ENCODE measurements at places on chromosomes 7 and 10.

DNA sequence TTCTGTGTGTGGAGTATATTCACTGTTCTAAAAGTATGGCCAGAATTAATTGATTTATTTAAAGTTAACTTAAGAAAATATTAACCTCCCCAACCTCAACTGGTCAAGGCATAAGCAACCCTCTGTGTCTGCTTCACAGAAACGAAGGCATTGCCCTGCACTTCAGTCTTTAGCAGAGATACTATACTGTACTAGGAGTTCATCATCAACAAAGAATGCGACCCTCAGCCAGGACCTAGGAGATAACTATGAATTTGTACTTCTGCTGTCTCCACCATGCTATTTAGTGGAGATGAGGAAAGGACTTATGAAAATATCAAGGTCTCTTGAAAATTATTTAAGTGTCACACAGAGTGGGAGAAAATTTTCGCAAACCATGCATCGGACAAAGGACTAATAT, 35.7 kb upstream of the SEMA3D start:
- DNase-seq = peak; percentile 43

GRCh38 chr7:30739691-30740090, 12.2 kb upstream of the INMT start:
- DNase-seq = no peak

DNA sequence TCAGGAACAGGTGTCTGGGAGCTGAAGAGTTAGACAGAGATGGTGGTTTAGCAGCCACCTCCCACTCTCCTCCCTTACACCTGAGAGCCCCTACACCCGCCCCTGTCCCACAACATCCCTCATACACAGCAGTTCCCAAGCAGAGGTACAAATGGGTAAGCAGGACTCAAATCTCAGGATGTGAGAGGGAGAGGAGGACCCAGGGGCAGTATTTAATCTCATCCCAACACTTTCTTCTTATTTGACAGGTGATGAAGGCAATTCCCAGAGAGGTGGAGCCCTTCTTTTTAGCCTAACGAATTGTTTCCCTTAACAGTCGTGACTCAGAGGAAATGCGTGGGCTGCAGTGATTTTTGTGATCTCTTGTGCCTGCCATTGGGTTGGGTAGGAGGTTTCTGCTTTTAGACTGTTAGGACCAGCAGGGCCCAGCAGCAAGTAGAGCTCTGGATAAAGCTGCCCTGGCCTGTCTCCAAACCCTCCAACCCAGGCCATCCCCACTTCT, 191.3 kb downstream of the HECW1 start:
- peak; percentile 11 for DNase-seq

DNA sequence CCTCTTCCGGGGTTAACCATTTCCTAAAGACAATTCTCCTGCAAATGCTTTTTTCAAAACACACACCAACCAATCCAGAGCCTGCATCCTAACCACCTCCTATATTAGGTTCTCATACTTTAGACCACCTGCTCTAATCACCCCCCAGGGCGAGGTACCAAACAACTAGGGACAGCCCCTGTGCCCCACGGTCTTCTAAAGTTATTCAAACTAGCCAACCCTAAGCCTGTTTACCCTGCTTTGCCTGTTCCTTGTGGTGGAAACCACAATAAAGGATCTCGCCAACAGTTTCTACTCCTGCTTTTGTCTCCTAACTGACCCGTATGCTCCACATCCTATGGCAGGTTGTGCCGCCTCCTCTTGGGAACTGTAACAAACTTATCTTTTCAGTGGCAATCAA, 21.1 kb downstream of the SP4 start:
- DNase-seq = no peak

GRCh38 chr7:98955992-98956391, 77.7 kb downstream of the TRRAP start:
- DNase-seq = no peak

GRCh38 chr7:18780266-18780665, 284.7 kb downstream of the HDAC9 start:
- no peak for DNase-seq

- no peak for DNase-seq
Observed at GRCh38 chr7:65390588-65390987, 16.9 kb downstream of the ZNF92 start.

DNA sequence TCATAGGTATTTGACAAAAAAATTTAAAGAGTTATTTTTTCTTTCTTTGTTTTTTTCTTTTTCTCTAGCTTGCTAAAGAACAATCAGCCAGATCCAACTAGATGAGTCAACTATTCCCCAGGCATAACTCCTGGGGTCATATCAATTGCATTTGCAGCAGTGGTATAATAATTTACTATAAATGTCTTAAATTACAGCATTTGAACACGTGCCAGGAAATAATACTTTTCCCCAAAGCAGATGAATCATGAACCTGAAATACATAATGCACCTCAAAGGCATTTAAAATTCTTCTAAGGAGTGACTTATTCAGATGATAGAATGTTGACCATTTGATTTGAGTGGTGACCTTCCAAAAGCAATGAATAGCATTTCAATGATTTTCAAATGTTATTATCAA, 190.1 kb downstream of the LRRTM3 start:
- DNase-seq = peak; percentile 74

- peak; percentile 59 for DNase-seq
Observed at GRCh38 chr7:120857588-120858573, at the start of gene TSPAN12. TSPAN12 (minus strand) TSS chr7:120858144; CDS start chr7:120856763, 1,381 bp downstream.

GRCh38 chr7:50228148-50228547, 76.4 kb upstream of the IKZF1 start:
- no peak for DNase-seq

GRCh38 chr10:49329146-49329505, 30.2 kb downstream of the C10orf71 start:
- no peak for DNase-seq

Measured in choroid plexus epithelial cell (primary cell).